Liver (tissue), 10 donors: ENCODE measurements at places on chromosomes 5 and 9.

DNA sequence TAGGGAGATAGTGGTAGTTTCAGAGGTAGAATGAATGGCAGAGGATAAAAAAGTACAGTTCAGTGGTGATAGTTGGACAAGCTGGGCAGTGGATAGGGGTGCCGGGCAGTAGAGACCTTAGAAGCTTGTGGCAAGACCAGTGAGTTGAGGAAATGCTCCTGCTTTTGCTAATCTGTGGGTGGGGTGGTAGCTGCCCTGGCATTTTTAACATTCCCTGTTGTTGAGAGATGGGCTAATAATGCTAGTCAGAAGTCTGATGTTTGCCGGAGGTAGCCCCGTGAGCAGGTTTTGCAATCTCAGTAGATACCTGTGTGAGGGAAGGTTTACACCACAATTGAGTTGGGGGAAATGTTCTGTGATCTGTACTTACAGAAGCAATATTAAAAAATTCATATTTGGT, 91.1 kb downstream of the TRIO start:
- no peak for DNase-seq

- no peak for DNase-seq
Measured at GRCh38 chr5:33300209-33300742, 140.5 kb upstream of the TARS1 start.

DNA sequence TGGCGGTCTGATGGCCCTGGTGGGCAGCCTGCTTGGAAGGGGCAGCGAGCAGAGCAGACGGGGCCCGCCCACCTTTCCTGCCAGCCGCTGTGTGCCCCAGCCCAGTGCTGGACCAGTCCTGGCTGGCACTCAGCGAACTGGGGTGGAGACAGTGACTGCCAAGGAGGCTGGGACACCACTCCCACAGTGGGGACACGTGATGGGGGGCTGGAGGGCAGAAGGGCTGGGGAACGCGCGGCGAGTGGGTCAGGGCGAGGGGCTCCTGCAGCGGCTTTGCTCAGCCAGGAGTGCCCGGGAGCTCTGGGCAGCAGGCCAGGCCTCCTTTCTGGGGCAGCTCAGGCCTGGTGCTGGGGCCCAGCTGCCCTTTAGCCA, 19.5 kb downstream of the NCS1 start:
- no peak for DNase-seq

GRCh38 chr9:80086822-80087345, 515.1 kb downstream of the TLE4 start:
- DNase-seq = no peak

- no peak for DNase-seq
Measured at GRCh38 chr5:81631124-81631523, 119.8 kb downstream of the SSBP2 start.

- no peak for DNase-seq
Measured at GRCh38 chr5:116454417-116454927, 120.2 kb downstream of the SEMA6A start.

DNA sequence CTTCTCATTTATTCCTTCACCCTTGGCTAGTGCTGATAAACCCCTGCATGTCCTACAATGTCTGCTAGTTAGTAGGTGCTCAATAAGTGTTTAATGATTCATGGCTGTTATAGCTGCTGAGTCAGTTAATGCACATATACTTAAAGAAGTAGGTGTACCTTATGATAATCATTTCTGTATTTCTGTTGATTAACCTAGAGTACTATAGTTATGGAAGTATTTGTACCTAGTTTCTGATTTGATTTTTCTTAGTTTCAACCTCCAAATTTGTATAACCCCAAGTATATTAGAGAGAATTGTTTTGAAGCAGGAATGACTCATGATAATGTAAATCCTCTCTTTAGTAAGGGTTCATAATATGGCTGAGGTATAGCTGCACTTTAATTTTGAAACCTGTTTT, 8.9 kb downstream of the SMAD5 start:
- no peak for DNase-seq

DNA sequence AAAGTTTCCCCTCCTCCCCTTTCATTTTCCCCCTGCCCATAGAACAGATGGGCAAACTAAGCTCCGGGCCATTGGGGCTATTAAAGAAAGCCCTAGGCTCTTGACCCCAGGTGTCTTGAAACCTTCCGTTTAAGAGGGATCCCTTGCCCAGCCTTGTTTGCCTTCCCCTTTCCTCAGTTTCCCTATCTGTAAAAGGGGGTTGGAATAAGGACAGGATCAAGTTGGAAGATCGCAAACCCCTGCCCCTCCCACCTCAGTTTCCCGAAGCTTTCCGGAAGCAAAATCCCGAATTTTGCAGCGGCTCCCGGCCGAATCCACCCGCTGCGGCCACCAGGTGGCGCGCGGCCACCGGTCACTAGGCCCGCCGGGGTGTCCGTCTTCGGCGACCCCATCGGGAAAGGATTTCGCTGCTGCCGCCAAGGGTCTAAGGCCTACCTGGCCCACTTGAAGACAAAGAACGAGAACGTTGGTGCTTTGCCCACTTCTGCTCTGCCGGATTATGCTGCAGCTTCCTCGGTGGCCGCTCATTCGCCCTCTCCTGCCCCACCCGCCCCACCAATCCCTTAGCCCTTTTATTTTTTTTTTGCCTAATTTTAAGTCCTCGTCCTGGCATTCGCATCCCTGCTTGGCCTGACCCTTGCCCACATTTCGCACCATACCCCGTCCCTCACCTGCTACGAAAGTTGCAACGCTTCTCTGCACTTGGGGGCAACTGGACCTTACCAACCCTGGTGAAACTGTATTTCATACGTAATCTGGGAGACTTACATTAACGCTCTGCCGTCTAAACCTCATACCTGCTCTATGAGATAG, 962 bp upstream of the NR6A1 start:
- peak; percentile 74 for DNase-seq
